ENCODE measurements at places on chromosomes 3 and 15.

- peak; percentile 69 for DNase-seq
These were observed 53.9 kb downstream of the RLBP1 start for GRCh38 chr15:89167267-89168176.

GRCh38 chr3:71708476-71709105 is 16.6 kb downstream of the EIF4E3 start:
- DNase-seq, result no peak

DNA sequence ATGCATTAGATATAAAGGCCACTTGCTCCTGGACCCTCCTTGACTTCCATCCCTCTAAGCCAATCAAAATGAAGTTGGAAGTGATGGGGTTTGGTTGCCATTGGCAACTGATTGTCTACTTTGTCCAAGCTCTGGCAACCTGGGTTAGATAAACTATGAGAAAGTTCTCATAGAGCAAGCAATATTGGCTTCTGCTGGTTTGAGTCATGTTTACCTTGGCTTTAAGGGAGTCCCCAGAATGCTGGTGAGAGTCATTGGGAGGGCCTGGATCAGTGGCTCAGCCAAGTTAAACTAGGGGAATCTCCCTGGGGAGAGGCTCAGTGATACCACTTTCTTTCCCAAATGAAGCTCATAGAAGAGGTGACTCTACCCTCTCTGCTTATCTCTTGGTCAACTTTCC is 176.3 kb upstream of the ROPN1 start:
- no peak for DNase-seq

DNA sequence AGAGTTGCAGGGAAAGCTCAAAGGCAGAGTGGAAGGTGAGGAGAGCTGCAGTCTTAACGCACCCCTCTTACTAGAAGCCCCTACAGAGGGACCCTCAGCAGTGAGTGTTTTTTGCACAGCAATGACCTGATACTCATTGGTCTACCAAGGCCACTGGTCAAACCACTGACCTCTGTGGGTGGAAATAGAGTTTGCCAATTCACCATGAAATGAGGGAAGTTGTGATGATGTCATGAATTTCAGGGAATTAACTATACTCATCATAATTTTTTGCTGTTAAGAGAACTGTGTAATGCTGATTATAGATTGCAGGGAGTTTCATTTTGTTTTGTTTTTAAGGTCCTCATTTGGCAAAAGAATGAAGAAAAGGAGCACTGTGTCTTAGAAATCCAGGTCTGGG is 101.7 kb upstream of the SMAD3 start:
- DNase-seq, result no peak

GRCh38 chr3:127173516-127174166 is 19.3 kb upstream of the PRR23E start:
- no peak for DNase-seq

- peak; percentile 49 for DNase-seq
These were observed 29.8 kb downstream of the PLA1A start for GRCh38 chr3:119627461-119627860.

DNA sequence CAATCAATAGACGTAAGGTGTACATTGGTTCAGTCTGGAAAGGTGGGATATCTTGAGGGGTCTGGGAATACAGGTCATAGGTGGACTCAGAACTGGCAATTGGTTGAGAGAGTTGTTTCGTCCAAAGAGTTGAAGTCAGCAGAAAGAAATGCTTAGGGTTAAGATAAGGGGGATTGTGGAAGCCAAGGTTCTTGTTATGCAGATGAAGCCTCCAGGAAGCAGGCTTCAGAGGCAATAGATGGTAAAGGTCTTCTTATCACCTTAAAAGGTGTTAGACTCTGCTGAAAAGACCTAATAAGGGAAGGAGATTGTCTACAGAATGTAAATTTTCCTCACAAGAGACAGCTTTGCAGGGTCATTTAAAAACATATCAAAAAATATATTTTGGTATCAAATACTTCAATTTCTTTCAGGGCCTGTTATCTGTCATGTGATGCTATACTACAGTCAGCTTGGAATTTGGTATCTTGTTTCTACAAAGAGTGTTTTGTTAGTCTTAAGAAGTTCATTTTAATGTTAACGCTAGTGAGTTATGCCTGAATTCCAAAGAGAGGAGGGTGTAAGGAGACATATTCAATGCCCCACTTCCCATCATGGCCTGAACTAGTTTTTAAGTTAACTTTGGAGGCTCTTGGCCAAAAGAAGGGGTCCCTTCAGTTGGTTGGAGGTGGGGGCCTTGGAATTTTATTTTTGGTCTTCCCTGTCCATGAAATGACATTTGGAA is 378.2 kb upstream of the ROBO2 start:
- DNase-seq, result no peak

DNA sequence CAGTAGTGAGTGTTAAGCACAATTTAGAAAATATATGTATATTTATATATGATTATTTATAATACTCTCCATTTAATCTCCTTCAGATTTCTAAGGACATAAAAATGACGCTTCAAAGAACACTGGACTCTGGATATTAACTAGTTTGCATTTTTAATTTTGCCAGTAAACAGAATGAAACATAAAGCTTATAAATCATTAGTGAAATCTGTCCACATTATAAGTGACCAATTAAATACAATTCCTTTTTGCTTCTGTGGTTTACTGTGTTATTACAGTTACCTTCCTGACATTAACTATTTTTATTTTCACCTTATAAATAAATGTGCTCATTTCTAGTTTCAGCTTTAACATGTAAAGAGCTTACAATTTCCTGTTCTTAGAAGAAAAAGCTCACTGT is 1081.1 kb upstream of the EPHA6 start:
- no peak for DNase-seq

GRCh38 chr3:58704745-58705144 is 38.2 kb upstream of the FAM3D start:
- no peak for DNase-seq

- DNase-seq, result no peak
These were observed 27.8 kb upstream of the ATP13A3 start for GRCh38 chr3:194514626-194515025.

GRCh38 chr3:195248281-195248680 is 22.7 kb downstream of the XXYLT1 start:
- DNase-seq, result no peak

- DNase-seq, result no peak
These were observed 147.1 kb downstream of the PGPEP1L start for GRCh38 chr15:98860281-98861041.

DNA sequence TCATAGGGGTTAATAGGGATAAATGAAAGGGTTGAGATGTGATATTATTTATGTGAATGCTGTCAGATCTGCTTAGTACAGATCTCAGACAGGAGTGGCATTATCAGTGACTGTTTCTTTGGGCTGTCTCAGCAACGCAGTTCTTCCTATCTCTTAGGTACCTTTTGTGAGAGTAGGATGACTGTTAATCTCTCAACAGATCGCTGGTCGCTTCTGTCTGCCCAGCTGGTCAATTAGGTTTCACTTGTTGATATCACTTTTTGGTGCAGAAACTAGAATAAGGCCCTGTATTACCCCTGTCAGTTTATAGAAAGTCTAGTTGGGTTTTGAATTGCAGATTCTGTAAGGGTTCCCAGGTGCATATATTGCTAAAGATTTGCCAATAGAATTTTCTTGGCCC is 16.5 kb downstream of the DIS3L start:
- DNase-seq, result no peak

GRCh38 chr15:41606997-41607396 is 48.0 kb downstream of the TYRO3 start:
- no peak for DNase-seq

GRCh38 chr15:62112616-62113593 is 46.1 kb downstream of the C2CD4A start:
- no peak for DNase-seq

DNA sequence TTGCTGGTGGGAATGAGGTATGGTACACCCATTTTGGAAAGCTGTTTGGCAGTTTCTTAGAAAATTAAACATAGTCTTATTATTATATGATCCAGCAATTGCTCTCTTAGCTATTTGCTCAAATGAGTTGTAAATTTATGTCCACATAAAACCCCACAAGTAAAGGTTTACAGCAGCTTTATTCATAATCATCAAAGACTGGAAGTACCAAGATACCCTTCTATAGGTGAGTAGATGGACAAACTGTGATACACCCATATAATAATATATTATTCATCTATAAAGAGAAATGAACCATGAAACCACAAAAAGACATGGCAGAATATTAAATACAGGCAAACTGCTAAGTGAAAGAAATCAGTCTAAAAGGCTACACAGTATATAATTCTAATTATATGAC is 344.7 kb upstream of the CDIN1 start:
- no peak for DNase-seq

DNA sequence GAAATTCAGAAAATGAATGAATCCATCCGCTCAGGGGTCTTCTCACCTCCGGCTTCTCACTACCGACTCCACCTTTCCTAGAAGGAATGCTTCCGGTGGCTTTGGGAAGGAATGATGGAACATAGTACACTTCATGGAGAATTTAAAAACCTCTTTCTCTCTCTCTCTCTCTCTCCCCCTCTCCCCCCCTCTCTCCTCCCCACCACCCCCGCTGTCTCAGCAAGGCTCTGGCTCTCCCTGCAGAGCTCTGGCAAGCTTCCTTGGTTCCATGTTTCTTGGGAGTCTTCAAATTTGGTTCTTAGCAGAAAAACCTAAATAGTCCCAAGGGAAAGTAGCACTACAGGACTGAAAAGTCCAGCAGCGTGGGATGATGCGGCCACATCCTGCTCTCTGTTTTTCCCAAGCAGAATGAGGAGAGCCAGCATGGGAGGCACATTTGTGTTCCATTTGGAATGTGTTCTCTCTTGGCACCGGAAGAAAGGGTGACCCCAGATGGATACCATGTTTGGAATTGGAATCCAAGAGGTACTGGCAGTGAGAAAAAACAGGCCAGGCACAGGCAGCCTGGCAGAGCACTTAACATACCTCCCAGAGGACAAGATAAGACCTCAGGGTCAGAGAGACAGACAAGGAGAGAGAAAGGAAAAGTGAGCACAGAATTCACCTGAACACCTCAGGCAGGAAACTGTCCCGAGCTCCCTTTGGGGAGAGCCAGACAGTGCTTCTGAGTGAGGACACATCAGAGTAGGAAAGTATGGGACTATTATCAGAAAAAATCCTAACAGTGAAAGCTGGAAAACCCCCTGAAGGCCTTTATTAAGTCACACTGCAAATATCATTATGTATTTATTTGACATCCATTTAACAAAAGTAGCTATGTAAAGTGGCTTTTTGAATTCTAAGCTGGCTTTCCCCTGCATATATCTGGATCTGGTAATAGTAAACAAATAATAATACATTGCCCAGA is at the start of gene POPDC2:
TSS of gene POPDC2 (minus strand) at position 116 of the 967 bp plus-strand sequence. CDS start 166 bp downstream, outside the sequence.
- no peak for DNase-seq

All from stimulated activated naive CD8-positive, alpha-beta T cell treated with anti-CD3 and anti-CD28 coated beads, Interleukin-15, Interleukin-2, amounts not matched to agents 100 U/mL and 50 U/mL, for 24 hours (primary cell).